Smooth muscle cell of the brain vasculature (primary cell): ENCODE measurements at places on chromosomes 7 and 10.

- DNase-seq: peak; percentile 94
These were observed 44.8 kb downstream of the CHST15 start for GRCh38 chr10:124048371-124049290.

DNA sequence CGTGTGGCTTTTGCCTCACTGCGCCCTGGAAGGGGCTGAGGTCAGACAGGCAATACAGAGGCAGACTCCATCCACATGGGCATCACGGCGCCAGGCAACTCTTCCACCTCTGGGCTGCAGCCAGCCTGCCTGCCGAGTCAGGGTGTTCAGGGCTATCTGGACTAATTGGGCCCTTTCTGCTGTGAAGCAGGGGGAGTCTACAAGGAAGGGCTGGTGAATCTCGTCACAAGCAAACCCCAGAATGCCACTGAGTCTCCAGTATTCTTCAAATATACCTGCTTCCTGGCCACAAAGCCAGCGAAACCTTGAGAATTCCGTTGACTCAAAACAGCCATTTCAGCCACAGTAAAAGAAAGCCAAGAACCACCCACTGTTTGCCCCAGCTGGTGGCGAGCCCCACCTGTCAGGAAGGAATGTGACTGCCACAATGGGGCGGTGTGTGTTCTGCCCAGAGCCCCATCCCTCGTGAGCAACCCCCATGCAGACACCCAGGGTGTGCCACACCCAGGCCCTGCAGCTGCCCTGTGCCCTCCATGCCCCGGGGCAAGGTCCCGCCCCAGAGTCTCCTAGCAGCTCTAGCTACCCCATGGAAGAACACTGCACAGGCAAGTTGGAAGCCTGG lies 117.3 kb downstream of the FAM53B start:
- no peak for DNase-seq

DNA sequence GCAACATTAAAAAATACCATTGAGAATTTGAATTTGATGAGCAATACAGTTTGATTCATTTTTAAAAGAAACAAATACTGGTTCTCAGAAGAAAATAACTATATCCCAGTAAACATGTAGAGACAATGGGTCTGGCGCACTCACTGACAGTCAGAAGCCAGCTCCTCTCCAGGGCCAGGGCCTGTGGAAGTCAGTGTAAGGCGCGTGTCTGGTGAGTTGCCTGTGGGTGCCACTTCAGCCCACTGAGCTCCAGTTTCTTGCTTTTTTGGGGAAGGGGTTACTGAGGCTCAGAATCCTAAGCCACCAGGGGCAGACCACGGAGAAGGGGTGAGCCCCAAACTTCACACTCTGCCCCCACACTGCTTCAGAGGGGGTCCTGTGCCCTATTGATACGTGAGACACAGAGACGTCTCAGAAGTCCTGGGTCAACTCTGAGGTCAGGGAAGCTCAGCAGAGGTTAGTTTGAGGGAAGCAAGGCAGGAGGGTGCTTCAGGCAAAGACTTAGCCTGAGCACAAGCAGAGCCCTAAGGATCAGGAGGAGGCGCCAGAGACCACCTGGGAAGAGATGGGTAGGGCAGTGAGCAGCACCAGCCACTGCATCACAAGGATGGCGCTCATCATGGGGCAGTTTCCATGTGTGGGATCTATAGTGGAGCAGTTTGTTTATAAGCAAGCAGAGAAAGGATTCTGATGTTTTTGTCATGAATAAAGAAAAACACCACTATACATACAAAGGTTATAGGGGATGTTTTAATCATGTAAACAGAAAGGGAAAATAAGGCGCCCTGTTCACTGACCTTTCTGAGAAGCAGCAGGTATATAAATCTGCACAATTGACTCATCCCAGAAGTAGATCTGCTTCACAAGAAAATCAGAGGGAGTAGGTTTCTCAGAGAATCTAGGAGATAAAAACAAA lies 95.7 kb downstream of the PKD1L1 start:
- DNase-seq: no peak

DNA sequence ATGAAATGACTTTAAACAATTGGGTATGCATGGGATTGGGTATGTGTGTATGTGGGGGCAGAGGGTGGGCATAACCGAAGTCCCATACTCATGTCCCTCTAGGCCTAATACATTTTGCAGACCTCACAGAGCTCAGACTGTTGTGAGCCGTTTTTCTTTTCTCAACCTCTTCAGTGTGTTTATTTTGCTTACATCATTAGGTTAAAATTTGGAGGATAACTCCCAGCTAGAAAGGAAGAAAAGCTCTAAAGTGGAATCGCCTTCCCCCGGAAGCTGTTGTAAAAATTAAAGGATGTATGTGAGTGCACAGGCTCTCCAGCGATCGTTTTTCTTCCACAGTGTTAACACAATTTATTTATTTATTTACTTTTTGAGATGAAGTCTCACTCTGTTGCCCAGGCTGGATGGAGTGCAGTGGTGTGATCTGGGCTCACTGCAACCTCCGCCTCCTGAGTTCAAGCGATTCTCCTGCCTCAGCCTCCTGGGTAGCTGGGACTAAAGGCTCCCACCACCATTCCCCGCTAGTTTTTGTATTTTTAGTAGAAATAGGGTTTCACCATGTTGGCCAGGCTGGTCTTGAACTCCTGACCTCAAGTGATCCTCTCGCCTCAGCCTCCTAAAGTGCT lies 1.5 kb upstream of the H2AZ2 start:
- DNase-seq: no peak
